ENCODE measurements at places on chromosomes 5 and 9.

DNA sequence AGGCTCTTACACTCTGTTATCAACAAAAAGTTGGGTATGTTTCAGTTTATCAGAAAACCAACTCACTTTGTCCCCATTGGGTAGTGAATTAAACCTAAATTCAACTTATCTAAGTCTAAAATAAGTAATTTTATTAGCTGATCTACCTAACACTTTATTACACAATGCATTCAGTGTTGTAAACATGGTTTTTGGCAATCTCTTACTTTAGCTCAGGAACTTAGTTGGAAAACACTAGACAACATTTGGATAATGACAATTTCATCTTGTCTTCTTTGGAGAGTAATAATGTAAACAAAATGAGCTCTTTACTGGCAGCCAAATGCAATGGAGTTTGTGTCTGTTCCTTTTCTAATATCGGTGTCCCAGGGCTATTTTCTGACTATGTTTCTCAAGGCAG lies 33.0 kb downstream of the FGF10 start:
- no peak for DNase-seq

DNA sequence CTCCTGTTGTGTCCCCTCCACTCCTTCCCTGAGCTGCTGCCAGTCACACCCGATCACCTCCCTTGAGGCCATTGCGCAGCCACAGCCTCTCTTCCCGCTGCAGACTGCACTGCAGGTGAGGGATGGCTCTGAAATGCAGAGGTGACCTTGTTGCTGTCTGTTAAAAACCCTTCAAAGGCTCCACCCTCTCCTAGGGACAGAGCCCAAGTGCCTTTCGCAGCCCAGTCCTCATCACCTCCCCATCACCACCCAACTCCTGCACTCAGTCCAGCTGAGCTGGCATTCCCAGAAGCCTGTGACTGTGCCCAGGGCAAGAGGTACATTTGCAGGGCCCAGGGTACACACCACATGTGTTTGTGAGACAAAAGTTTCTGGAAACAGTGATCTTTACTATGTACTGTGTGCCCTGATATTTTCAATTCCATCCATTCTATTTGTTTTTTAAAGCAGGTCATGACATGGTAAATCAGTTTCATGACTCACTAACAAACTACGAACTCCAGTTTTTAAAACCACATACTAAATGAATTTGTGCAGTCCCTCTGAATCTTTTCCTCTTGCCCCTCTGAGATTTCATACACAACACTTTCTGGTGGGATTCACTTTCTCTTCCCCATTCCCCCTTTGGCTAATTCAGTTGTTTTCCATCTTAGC lies 73.0 kb upstream of the SPOCK1 start:
- DNase-seq: no peak

GRCh38 chr5:140235791-140236551 lies 61.0 kb downstream of the CYSTM1 start:
- no peak for DNase-seq

- no peak for DNase-seq
Observed at GRCh38 chr9:119991797-119992196, 588.2 kb downstream of the CDK5RAP2 start.

GRCh38 chr5:15555176-15555575 lies 55.2 kb downstream of the FBXL7 start:
- no peak for DNase-seq

- no peak for DNase-seq
Observed at GRCh38 chr5:124561451-124561850, 185.0 kb downstream of the ZNF608 start.

GRCh38 chr9:6788162-6789016 lies 30.6 kb downstream of the KDM4C start:
- DNase-seq: no peak

DNA sequence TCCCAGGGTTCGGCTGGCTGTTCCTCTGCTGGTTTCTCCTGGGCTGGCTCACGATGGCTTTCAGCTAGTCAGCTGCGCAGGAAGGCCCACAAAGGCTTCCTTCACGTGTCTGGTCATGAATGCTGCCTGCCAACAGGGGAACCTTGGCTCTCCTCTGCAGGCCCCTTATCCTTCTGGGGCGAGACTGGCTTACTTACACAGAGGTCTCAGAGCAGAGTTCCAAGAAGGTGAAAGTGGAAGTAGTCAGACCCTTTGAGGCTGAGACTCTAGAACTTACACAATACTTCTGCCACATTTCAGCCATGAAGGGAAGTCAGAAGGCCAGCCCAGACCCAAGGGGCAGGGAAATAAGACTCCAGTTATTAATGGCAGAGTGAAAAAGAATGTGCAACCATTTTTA lies 99.5 kb downstream of the LHFPL2 start:
- no peak for DNase-seq

- DNase-seq: no peak
Observed at GRCh38 chr9:35042081-35042604, 30.3 kb downstream of the VCP start.

DNA sequence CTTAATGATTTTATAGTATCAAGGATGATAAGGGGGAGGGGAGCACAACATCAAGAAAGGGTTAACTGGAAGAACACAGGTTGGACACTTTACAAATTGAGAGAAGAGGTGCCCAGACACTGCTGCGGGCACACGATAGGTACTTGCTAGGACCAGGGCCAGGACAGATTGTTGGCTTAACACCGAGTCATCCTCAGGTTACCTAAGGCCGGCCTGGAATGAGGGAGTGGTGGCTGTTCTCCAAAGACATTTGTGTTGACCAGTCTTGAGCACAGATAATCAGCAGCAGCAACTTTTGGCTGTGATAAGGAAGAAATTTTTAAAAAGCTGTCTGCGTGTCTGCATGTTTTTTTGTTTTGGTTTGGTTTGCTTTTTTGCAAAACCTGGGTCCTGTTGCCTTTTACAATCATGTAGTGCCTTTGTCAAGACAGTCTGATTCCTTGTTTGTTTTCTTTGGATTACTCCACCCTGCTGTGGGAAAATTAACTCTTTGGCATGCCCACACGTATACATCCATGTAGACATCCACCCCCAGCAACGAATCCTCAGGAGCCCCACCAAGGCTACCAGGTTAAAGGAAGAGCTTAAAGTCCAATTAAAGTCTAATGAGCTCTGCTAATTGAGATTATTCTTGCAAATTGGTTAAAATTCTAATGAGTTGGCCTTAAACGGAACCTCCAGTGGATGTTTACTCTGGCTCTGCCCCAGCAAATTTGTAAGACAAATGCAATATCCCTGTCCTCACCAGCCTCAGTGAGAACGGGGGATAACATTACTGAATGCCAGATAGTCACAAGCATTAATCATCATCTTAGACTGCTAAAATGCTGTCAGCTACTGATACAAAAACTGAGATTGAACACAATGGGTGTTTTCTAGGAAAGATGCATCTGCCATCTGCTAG lies 382.3 kb downstream of the ACTL7B start:
- DNase-seq: no peak

DNA sequence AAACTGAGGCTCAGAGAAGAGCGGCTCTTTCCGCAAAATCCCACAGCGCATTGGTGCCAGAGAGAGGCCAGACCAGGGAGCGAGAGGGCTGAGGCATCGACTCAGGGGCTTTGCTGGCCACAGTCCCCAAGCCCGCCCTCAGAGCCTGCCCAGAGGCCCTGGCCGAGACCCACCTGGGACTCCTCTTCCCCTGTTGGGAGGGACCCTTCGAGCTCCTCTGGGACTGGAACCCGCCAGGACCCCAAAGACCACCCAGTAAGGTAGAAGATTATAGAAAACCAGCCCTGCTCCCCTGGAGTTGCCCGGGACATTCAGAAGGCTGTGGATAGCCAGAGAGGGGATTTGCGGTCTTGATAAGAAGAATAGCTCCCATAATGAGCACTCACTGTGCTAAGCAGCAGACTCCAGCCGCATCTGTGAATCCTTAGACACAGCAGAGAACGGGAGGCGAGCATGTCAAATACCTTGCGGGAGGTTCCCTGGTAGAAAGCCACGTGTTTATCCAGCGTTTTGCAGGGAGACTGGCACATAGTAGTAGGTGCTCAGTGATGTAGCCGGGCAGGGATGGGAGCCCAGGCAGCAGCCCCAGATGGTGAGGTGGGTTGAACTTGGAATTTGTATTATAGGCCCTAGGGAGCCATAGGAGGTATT lies 651 bp upstream of the AK1 start:
- DNase-seq: no peak

- DNase-seq: no peak
Observed at GRCh38 chr9:72292256-72292682, 72.7 kb downstream of the ZFAND5 start.

DNA sequence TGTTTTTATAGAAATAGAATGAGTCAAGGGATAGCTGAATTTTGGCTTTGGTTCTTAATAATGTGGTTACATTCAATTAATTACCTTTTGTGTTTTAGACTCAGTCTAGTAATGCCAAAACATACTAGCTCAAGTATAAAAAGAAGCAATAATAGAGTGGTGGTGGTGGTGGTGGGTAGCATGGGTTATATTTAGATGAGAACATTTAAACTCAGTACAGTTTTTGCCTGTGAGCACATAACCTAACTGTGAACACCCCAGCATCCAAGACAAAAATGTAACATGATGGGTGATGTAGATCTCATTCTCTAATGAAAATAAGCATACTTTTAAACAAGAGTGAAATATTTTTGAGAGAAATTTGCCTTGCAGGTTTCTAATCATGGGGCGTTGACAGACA lies 14.2 kb downstream of the CPEB4 start:
- no peak for DNase-seq

DNA sequence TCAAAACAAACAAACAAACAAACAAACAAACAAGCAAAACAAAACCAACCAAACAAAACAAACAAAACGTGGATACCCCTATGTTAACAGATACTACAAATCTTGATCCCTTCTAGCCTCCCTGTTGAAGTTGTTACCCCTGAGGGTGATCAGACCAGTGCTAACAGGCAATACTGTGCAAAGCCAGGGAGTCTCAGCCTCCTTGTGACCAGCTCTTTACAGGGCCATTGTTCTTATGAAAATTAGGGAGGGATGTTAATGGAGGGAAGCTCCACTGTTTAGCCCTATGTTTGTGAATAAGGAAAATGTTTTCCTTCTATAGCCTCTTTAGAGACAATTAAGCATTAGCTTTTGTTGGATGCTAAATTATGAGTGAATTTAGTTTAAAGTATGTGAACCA lies 1072.1 kb upstream of the WWC1 start:
- DNase-seq: no peak

- no peak for DNase-seq
Observed at GRCh38 chr9:16316911-16317817, 553.3 kb downstream of the BNC2 start.

DNA sequence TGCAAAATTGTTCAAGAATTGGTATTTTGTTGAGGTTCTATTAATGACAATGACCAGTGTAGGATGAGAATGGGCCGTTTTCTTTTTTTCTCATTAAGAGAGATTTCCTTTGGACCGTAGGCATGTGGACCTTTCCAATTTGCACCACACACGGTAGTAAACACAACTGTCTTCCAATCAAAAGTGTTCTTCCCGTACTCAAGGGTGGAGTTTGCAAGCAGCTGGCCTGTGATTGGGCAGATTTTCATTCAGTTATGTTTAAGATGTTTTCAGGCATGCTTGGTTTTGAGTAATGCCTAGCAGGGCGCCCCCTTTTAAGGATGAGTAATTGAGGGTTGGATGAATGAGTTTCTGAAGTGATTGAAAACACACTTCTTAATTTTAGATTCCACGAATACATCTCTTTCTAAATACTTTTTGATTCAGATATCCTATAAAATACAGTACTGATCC lies 2.5 kb downstream of the KDM3B start:
- no peak for DNase-seq

DNA sequence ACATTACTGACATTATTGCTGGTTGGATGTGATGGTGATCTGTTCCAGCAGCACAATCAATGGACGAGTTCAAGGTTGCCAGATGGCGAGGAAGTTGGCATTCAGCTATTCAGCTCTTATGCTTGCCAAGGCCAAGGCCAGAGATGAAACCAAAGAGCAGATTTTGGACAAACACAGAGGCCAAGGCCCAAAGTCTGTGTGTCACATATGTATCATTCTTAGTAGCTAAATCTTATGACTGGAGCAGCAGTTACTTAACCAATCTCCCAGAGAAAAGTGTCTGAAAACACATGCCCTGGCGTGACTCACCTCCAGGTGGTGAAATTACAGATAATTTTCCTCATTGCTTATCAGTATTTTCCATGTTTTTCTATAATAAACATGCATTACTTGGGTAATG lies 189.0 kb upstream of the EGFLAM start:
- DNase-seq: no peak

GRCh38 chr9:106915851-106916250 lies 52.9 kb downstream of the ZNF462 start:
- DNase-seq: no peak

DNA sequence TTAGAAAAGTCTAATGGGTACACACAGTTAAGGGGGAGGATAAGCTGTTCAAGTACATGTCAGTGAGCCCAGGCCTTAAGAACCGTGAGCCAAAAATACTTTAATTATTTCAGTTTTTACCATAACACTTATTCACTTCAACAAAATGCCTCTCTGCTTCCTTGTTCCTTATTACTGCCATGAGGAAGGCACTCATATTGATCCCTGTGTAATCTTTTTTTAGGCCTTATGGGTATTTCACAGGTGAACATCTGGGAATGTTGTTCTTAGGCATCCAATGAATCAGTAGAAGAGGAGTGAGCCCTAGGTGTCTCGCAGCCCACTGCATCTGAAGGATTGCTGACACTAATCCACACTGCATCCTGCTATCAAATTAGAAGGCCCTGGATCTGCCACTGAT lies 13.5 kb upstream of the DMAC1 start:
- DNase-seq: no peak

GRCh38 chr9:129398961-129399633 lies 221.0 kb upstream of the IER5L start:
- DNase-seq: peak; percentile 43

DNA sequence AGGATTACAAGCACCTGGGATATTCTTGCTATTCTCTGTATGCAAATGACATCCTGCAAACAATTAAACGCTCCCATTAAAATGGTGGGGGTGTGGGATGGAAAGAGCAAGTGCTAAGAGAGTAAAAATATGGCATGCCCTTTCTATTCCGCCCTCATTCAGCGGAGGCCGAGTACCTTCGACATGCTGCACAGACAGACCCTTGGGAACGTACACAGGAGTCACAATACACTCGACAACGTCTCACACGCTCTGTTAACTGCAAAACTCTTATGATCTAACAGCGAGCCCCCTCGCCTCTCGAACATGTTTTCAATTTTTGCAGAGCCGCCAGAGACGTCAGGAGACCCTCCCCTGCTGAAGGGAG lies 322.2 kb downstream of the CEMIP2 start:
- DNase-seq: no peak

DNA sequence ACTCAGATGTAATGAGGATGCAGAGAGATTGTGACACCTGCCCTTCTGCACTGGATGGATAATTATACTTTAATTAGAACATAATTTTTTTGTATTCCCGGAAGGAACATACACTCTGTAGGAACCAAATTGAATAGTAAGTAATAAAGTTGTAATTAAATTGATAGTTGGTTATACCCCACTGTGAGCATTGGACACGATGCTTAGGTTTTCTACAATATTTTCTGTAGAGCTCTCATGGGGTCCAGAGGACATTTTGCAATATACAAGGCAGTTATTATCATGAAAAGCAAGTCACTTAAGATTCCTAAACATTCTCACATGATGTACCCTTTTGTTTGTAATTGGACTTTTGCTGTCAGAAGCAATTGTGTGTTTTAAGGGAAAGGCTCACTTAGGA lies 63.4 kb downstream of the DIRAS2 start:
- DNase-seq: no peak

- DNase-seq: peak; percentile 78
Observed at GRCh38 chr5:150615141-150615699, 25.2 kb upstream of the SYNPO start.
